Smooth muscle cell of the pulmonary artery (primary cell): ENCODE measurements at places on chromosomes 13 and 19. TPM values are rescaled to one million over a fixed set of nuclear protein-coding genes. Genes with fewer than 3 reads are reported as not detected.

SPINT2 gene
- total RNA-seq: 10.9 and 17.7 TPM in 2 replicates

MYBPC2 gene
- not detected in 2 replicates for total RNA-seq

UBAC2 gene
- 50.4 and 53.6 TPM in 2 replicates for total RNA-seq

MIDN gene
- total RNA-seq: 22.4 and 28.5 TPM in 2 replicates

ICAM5 gene
- total RNA-seq: 2.3 and 2.5 TPM in 2 replicates

NKPD1 gene
- total RNA-seq: 0.07 and 0.26 TPM in 2 replicates

SLC17A7 gene
- total RNA-seq: 0.17 and 0.20 TPM in 2 replicates

ATXN8OS gene
- not detected in 2 replicates for total RNA-seq

ZNF418 gene
- 5.7 and 6.2 TPM in 2 replicates for total RNA-seq

MPND gene
- 3.9 and 6.9 TPM in 2 replicates for total RNA-seq
